ENCODE measurements at places on chromosomes 12 and 14.

GRCh38 chr12:105359856-105360255, 29.4 kb downstream of the C12orf75 start:
- no peak for DNase-seq

GRCh38 chr12:121894633-121895032, 6.0 kb downstream of the PSMD9 start:
- DNase-seq, result no peak

DNA sequence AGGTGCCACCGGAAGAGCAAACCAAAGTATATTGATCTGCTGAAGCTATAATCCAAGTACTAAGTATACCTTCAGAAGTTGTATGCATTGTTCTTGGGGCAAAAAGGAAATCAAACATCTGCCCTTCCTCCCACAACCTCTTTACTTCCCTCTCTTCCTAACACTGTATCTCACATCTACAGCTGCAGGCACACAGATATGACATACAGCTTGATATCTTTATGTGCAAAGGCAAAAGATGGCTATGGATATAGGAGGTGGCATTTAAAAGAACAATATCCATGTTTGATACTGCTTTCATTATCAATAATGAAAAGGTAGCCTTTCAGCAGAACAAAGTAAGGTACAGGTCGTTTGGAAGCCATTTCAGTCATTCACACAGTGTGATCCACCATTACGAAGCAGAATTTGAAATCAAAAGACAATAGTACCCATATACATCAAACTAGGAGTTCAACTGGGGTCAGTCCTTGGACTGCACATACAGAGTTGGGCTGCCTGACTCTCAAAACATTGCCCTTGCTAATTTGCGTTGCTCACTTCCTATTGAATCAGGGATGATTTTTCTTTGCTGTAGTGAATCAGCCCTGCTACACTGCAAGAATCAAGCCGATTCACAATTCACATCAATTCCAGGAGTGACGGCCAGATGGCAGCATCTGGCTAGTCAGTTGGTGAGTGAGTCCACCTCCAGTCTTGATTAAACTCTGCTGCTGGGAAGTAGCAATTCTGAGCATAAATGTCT, 8.9 kb downstream of the ANG start:
- peak; percentile 55 for DNase-seq

DNA sequence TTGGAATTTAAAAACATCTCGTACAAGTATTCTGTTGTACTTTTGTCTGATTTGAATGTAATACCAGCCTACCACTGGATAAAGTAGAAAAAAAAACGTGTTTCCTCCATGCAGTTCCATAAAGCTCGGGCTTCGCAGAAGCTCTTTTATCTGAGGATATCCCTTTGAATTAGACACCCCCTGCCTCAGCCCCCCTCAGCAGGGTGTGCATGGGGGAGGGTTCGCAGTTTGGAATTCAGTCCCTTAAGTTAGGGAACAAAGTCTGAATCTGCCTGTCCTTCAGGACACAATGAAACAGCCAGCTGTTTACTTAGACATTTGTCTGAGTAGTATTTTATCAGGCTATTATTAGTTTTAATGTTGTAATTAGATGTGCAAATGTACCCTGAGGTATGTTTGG, 234.0 kb upstream of the CAND1 start:
- DNase-seq, result no peak

DNA sequence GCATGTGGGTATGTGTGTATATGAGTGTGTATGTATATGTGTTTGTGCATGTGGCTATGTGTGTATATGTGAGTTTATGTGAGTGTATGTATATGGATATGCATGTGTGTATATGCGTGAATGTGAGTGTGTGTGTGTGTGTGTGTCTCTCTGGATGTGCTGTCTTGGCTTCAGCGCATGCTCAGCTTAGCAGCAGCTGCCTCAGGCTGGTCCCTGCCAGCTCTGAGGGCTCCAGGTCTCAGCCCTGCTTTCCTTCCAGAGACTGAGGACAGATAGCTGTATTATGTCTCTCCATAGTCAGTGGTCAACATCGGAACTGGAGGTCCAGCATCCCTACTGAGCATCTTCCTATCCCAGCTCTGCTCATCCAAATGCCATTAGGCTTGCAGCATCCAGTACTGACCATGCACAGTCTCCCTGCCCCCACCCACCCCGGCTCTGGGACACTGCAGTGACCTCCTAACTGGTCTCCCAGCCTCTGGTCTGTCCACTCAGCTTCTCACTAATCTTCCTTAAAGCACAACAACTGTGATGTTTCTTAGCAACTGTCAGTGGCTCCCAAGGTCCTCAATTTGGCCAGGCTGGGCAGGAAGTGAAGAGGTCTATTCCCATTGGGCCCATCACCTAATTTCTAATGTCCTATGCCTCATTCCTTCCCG, 22.8 kb downstream of the FAIM2 start:
- DNase-seq, result no peak

DNA sequence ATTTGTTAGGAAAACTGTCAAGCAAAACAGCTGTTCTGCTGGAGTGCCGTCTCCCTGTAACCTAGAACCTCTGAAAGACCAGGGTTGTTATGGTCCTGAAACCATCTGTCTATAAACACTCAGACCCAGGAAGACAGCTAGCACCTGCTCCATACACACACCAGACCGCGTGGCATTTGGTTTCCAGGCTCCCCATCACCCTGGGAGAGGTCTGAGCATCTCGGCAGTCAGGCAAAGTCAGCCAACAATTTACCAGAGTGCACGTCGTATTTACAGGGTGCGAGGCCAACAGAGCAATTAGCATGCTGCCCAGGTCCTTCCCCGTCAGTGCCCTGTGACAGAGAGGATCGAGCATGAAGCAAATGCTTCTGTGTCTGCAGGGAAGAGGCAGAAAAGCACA, 272.5 kb downstream of the SLC15A4 start:
- DNase-seq, result no peak

GRCh38 chr14:25034803-25035681, 14.9 kb downstream of the STXBP6 start:
- DNase-seq, result no peak

GRCh38 chr12:98767248-98767647, 122.2 kb downstream of the APAF1 start:
- no peak for DNase-seq

GRCh38 chr12:4283512-4284255, 10.1 kb downstream of the CCND2 start:
- no peak for DNase-seq

GRCh38 chr14:102949062-102949800, 26.8 kb downstream of the AMN start:
- DNase-seq, result peak; percentile 20

GRCh38 chr14:104775073-104775489, 20.5 kb downstream of the AKT1 start:
- no peak for DNase-seq

GRCh38 chr12:28350502-28350901, 160.2 kb downstream of the CCDC91 start:
- no peak for DNase-seq
